Muscle of leg (tissue), 16 donors: ENCODE measurements at places on chromosomes 1 and 21.

GRCh38 chr1:213530611-213531320 lies 457.0 kb upstream of the PROX1 start:
- DNase-seq: no peak

DNA sequence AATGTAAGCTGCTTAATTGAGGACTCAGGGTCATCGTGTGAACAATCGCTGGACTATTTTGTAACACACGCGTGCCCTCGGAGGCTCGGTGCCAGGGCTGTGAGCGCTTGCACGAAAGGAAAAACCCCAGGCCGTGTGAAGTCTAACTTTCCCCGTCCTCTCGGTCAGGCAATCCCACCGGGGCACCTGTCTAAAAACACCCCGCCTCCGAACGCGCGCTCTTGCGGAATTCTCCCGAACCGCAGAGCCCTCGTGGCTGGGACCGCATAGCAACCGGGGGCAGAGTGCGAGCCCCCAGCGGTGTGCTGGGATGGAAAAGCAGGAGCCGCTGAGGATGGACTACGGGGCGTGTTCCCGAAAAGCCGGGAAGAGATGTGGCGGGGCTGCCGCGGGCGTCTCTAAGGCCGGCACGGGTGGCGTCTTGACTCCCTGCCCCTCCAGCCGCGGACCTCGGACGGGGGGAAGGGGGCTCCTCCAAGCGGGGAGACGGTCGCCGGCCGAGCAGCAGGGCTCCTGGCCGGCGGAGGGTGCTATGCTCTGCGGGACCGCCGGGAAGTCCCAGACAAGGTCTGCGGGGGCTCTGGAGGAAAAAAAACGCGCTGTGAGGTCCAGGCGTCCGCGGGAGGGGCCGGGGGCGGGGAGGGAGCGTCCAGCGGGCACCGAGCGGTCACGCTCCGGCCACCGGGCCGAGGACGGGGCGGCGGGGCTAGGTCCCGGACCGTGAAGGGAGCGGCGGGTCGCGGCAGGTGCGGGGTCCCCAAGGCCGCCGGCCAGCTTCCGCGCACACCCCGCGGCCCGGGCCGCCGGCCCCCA lies 936 bp downstream of the ZBTB21 start:
- peak; percentile 71 for DNase-seq

GRCh38 chr21:35204850-35205541 lies 155.9 kb upstream of the RUNX1 start:
- peak; percentile 97 for DNase-seq

DNA sequence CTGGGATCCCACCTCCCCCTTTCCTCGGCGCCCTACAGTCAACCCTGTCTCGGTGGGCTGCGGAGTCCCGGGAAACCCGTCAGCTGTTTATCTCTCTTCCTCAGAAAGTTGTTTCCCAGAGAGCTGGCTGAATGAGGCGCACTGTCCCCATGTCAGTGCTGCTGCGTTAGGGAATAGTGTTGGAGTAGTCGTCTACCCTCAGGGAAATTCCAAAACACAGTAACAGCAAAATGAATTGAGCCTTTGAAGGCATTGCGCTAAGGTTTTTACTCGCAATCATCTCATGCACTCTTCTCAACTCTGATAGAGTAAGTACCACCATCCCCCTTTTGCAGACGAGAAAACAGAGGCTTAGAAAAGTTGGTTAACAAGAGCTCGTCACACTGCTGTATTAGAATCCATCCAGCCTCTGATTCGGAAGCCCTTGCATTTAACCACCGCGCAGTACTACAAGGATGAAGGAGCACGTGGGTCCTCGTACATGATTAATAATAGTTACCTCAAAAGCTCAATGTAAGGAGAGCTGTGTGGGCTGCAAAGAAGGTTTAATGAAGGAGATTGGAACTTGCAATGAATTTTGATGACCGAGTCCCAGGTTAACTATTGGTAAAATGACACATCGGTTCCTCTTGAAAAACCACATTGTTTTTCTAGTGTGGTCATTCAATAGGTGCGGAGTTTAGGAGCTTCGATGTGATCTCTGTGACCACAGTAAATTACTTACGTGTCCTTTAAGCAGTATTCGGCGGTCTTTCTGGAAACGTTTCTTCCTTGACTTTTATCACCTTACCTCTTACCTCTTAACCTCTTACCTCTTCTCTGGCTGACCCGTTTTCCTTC lies 788 bp upstream of the EDEM3 start:
- DNase-seq: no peak

- no peak for DNase-seq
Observed at GRCh38 chr1:200290010-200290685, 119.7 kb downstream of the ZNF281 start.

- no peak for DNase-seq
Observed at GRCh38 chr21:18354947-18355346, 48.6 kb downstream of the TMPRSS15 start.

GRCh38 chr1:53121319-53122172 lies 20.9 kb downstream of the SLC1A7 start:
- peak; percentile 96 for DNase-seq

DNA sequence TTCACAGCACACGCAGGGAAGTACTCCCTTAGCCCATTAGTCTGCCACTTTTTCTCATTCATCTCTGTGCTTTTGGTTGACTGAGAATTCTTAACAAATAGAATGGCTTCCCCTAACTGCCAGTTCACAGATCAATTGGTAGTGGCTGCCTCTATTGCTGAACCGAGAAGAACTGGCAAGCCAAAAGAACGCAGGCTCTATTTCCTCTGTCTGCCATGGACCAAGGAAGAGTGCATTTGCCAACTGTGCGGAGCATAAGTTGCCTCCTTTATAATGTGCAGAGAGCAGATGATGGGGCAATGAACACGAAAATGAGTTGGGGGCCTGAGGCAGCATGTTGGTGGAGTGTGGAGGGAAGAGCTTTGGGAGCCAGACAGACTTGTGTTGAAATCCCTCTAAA lies 483.1 kb upstream of the CAMK1G start:
- DNase-seq: no peak

GRCh38 chr1:16986962-16987361 lies 6.5 kb upstream of the MFAP2 start:
- no peak for DNase-seq

DNA sequence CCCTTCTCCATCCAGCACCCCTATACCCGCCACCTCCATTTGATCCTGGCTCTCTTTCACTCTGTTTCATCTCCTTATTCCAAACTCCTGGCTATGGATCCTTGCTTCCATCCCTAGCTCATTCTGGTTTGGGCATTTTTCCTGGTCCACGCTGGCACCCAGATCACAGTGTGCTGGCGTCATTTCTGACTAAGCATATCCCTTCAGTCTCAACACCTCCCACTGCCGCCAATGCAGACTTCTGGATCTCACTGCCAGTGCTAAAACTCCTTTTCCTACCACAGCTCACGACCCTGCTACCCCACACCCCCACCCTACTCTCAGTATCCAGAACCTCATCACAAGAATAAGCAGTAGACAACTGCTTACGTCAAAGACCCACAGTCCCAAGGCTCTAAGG lies 16.3 kb downstream of the SEC16B start:
- no peak for DNase-seq

- peak; percentile 78 for DNase-seq
Observed at GRCh38 chr1:190935925-190936324, 458.3 kb upstream of the BRINP3 start.

GRCh38 chr1:181014477-181015250 lies 8.0 kb downstream of the STX6 start:
- DNase-seq: no peak

DNA sequence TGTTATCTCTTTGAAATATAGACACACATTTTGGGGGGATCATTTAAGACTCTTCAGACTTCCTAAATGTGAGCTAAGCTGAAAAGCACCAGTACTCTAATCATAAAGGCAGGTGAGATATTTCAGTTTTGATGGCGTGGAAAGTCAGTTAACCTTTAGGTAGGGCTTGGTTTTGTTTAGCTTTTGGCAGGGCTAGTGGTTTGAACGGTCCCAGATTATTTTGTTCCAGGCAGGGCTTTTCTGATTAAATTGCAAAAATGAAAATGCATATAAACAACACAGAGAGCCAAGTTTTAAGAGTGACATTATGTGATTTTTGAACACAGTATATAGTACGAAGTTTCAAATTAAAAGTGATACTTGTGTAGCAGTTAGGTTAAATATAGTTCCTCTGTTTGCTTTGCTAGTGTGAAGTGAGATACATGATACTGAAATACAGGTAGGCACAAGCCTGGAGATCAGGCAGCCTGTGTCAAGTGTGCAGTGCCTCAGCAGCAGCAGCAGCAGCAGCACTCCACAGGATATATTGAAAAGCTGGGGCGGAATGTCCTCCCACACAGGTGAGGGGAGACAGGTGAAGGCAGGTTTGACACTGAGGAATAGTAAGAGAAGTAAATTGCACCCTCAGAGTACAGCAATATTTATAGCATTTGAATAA lies 47.4 kb downstream of the CAMTA1 start:
- no peak for DNase-seq

DNA sequence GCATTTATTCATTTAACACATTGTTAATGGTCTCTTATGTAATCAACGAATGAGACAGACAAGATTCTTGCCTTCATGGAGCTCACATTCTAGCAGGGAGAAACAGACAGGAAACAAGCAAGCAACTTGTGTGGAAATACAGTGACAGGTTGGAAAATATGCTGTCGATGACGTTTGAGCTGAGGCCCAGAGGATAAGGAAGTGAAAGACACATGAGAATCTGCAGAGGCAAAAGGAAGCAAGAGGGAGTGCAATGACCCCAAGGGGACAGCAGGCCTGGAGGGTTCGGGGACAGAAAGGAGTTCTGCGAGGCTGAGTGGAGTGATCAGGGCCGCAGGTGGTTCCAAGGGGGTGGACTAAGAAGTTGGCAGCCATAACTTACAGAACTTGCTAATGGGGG lies 60.6 kb upstream of the AKT3 start:
- peak; percentile 64 for DNase-seq

DNA sequence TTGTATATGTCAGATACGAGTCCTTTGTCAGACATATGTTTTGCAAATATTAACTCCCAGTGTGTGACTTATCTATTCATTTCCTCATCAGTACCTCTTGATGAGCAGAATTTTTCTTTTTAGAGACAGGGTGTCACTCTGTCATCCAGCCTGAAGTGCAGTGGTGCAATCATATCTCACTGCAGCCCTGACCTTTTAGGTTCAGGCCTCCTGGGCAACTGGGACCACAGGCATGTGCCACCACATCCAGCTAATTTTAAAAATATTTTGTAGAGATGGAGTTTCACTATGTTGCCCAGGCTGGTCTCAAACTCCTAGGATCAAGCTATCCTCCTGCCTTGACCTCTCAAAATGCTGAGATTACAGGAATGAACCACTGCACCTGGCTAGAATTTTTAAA lies 93.0 kb downstream of the HLCS start:
- DNase-seq: no peak

DNA sequence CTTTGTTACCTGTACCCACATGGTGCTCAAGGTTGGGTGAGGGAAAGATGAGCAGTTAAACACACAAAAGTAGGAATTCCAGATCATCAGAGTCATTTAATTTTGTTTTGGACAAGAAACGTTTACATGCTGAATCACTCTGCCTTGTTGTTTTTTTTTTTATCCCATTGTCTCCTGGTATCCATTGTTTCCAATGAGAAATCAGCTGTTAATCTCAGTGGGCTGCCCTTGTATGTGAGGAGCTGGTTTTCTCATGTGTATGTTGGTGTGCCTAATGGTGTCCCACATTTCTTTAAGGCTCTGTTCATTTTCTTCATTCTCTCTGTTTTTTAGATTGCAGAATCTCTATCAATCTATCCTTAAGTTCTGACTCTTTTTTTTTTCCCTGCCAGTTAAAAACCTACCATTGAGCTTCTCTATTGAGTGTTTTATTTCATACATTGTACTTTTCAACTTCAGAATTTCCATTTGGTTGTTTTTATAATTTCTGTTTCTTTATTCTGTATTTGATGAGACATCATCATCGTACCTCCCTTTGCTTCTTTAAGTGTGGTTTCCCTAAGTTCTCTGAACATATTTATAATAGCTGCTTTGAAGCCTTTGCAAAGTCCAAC lies 8.8 kb upstream of the OBSCN start:
- DNase-seq: no peak

DNA sequence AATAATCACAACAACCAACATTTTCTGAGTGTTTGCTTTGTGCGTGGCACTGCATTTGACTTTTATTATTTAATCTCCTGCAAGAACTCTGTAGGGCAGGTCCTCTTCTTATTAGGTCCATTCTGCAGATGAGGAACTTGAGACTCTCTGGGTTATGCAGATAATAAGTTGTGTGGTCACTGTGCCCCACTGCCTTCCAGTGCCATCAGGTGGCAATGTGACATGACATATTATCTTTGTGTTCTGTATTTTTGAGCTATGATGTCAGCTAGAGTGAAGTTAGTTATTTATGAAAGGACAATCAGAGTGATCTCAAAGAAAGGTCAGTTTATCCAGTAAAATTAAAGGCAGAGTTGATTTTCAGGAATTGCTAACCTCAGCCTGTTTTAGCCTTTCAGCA lies 196.0 kb downstream of the FMN2 start:
- DNase-seq: no peak

DNA sequence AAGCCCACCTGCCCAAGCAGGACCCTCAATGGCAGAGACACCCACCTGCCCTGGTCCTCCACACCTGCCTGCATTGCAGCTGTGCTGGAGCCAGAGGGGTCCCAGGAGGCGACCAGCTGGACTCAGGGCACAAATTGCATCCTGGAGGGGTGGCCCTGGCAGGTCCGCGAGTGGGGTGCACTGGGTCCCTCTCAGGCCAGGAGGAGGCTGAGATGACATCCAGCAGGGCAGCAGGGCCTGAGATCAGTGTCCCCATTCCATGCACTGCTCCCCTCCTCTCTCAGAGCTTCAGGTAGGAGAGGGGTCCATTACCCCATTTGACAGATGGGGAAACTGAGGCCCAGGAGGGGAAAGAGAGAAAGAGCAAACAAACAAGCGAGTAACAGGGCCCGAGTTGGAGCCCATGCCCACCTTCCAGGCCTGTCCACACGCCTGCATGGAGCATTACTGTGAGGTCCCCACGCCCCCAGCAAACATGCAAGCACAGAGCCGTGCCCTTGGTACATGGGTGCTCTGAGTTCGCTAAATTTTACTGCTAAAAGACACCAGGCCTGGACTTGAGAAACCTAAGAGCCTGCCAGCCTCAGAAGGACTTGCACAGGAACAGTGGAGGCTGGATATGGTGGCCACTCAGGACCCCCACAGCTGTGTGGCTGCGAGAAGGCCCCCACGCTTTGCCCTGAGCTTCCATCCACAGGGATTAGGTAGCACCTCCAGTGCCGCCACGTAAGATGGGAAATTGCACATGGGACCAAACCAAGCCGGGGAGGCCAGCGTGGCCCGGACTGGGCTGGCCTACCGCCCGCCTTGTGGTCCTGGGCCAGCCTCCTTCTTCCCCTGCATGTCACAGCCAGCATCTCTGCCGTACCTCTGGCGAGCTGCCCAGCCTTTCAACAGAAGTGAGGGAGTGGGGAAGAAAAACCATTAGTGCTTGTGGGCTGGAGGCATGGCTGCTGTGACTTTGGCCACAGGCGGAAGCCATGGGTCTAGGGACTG lies 7.4 kb downstream of the WNT3A start:
- DNase-seq: peak; percentile 15

- DNase-seq: no peak
Observed at GRCh38 chr1:34656731-34657130, 98.1 kb upstream of the GJB5 start.

GRCh38 chr1:111618961-111619634 lies 491 bp upstream of the RAP1A start:
- no peak for DNase-seq
